ENCODE measurements at places on chromosomes 2 and 18.

GRCh38 chr2:147538088-147538487 is 306.7 kb upstream of the ACVR2A start:
- no peak for DNase-seq

DNA sequence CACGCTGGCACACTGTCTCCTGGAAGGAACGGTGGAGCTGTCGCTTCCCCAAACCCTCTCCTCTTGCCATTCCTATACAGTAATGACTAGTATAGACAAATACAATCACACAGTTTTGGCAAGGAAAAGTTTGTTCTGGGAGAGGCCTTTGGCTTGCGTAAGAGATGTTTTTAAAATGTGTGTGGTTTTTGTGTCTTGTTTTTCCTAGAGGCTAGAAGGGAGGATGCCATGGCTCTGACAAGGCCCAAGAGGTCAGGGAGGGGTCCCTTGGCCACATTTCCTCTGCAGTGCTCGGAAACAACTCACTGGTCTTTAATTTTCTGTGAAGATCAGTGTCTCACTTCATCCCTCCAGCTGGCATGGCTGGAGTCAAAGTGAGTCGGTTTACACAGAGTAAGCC is 195.9 kb downstream of the SH3RF3 start:
- no peak for DNase-seq

- DNase-seq = no peak
Measured at GRCh38 chr2:24228470-24228869, 53.6 kb downstream of the FAM228A start.

DNA sequence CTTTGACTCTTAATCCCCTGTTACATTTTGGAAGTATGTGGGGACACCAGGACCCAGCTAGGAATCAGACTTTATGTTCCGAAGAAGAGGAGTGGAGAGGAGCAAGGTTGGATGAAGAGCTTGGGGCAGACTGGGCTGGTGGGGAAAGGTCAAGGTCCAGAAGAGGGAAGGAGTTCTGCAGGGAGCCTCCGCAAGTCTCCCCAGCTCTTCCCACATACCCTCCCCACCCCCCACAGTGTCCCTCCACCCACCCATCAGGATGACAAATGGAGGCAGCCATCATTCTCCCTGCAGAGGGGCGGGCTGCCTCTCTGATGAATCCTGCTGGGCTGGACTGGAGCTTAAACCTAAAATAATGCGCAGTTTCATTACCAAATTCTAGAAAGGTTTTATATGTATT is 77.2 kb downstream of the ACKR3 start:
- DNase-seq = no peak

GRCh38 chr2:159153463-159153862 is 133.0 kb downstream of the WDSUB1 start:
- DNase-seq = no peak

DNA sequence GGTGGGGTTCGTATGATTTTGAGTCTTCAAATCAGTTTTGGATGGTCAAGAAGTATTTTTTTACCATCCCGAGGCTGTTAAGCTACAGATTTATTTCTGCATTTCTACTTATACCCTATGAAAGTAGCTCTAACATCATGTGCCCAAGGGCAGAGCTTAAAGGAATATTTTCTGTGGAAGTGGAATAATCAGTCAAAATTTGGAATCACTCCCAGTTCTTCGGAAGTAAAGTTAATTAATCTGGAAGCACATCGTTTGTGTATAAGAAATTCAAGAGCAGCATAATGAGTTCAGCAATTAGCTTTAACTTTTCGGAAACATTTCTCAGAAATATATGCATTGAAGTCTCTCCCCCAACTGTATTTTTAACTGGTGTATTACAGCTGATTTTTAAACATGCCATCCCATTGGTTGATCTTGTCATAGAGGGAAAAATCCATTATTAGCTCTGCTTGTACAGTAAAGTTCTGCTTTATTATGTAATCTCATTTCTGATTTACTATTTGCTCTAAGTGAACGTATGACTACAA is 510.1 kb downstream of the DCC start:
- no peak for DNase-seq

GRCh38 chr2:235325151-235325550 is 168.7 kb upstream of the AGAP1 start:
- no peak for DNase-seq

- no peak for DNase-seq
Measured at GRCh38 chr18:433960-434359, 66.5 kb downstream of the COLEC12 start.

DNA sequence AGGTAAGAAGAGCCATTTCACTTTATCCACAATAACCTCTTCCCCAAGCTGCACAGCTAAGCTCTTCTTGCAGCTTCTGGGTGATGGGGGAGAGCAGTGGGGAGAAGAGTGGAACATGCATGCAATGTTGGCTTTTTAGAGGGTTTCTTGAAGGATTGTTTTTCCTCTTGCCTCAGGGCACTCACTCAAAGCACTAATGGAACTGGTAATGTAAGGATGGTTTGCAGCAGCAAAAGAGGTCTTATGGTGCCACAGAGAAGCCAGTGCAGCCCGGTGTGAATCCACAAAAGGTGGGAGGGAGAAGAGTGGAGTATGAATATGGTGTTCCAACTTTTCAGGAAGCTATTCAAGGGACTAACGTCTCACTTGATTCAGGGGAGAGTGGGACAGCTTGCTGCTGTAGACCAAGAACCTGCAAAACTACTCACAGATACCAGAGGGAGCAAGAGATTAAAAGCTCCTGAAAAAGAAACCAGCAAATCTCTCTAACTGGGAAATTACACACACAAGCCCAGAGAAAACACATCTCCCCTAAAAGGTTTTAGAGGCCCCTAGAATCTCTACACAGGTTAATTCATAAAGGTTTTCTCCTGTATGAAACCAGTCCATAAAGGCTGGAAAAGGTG is 116.4 kb downstream of the CHN1 start:
- no peak for DNase-seq

DNA sequence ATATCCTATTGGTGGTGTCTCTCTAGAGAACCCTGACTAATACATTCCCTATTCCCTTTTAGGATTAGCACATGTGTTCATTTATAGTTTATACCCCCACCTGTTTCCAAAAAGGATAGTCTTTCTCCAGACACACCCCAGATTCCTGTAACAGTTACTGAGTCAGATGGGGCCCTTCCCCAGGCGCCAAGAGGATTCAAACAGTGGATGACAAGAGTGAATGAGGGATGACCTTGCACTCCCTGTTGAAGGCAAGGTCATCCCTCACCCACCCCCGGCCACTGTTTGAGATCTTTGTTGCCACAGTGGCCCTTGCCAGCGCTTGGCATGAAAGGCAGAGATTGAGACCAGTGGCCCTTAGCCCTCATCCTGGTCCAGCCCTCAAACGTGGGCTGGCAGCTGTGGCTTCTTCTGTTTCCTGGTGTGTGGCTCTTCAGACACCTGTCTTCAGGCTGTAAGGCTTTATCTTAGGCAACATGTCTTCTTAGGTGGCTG is 15.3 kb upstream of the REEP1 start:
- DNase-seq = no peak

DNA sequence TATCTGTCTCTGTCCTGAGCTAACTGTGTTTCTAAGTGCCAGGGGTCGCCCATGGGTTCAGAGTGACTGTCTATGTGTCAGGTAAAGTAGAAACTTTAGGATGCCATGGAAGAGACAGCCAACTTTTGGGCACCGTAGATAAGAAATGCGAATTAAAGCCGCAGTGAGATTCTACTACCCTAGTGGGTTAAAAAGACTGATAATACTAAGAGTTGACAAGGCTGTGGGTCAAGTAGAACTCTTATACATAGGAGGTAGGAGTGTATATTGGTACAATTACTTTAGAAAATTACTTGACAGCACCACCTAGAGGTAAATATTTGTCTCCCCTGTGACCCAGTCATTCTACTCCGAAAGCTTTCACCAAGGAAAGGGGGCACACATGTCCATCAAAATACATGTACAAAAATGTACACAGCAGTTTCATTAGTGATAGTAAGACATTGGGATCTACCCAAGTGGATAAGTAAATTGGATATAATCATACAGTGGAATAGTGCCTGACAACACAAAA is 371.3 kb downstream of the SLC4A3 start:
- DNase-seq = no peak

DNA sequence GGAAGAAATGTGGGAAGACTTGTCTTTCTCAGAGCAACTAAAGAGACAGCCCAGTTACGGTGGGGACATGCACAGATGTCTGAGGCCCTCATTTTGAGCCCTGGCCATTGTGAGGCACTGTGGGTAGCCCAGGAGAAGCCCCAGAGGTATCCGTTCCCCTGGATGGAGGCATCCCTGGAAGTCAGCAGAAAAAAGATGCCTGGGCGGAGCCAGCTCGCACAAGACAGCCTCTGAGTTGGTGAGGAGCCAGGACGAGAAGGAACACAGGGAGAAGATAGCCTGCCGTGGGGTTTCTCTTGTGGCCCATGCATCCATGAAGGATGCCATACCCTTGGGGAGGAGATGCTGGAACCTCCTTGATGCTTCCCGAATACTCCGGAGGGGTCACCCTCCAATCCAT is 56.9 kb upstream of the SEMA4C start:
- no peak for DNase-seq

DNA sequence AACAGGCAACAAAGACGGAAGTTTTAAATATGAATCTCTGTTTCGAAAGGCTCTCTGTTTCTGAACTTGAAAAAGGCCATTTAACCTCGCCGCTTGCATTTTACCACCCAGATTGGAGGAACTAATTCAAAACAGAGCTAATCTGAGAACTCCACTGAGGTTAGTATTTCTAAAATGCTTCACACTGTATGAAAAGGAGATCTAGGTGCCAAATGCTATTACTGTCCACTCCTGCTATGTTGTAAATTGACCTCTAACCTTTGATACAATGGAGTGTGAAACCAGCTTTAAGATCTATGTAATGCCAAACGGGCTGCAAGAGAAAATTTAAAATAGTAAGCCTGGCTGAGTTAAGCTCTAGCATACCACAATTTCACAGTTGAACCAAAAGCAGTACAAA is 364.5 kb downstream of the IRS1 start:
- DNase-seq = no peak

DNA sequence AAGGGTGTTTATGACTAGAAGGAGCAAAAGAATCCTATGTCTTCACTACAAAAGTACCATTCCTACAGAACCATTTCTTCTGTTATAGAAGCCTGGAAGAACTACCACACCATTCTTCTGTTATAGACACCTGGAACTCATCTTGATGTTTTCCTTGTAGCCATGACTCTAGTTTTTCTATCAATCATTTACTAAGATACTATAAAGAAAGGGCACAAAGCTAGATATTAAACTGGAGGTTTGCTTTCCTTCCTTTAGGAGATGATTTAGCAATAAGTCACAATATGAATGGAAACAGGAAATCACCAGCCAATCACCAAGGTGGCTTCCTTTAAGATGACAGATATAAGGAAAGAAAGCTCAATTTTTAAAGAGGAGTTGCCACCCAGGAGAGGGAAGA is 100.3 kb upstream of the NEUROD1 start:
- no peak for DNase-seq

DNA sequence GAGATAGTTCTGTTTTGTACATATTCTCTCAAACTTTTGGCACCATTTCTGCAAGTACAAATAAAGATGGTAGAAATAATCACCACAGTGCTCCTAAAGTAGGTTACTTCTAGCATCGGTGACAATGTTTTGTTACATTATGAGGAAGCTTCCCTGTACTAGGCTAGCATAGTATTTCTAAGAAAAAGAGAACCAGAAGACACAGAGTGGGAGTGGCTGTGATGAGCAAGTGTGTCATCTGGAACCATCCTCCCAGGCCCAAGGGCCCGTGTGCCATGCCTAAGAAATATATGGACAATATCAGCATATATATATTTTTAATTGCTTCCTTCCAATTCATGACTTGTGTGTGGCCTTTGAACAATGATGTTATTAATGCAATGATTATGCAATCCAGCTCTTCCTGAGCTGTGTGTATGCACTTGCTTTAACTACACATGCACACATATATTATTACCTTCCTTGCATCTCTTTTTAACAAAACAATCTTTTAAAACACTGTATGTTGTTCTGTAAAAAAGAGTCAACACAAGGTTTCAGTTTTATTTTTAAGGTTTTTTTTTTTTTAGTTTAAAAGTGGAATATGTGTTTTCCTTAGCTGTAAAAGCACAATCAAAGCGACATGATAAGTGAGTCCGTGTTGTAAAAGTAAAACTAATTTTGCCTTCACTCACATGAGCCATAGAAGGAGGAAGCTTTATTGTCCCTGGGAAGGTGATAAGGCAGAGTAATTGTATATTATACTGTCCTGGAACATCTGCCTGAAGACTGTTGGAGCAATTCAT is 303.9 kb downstream of the ZNF407 start:
- no peak for DNase-seq

DNA sequence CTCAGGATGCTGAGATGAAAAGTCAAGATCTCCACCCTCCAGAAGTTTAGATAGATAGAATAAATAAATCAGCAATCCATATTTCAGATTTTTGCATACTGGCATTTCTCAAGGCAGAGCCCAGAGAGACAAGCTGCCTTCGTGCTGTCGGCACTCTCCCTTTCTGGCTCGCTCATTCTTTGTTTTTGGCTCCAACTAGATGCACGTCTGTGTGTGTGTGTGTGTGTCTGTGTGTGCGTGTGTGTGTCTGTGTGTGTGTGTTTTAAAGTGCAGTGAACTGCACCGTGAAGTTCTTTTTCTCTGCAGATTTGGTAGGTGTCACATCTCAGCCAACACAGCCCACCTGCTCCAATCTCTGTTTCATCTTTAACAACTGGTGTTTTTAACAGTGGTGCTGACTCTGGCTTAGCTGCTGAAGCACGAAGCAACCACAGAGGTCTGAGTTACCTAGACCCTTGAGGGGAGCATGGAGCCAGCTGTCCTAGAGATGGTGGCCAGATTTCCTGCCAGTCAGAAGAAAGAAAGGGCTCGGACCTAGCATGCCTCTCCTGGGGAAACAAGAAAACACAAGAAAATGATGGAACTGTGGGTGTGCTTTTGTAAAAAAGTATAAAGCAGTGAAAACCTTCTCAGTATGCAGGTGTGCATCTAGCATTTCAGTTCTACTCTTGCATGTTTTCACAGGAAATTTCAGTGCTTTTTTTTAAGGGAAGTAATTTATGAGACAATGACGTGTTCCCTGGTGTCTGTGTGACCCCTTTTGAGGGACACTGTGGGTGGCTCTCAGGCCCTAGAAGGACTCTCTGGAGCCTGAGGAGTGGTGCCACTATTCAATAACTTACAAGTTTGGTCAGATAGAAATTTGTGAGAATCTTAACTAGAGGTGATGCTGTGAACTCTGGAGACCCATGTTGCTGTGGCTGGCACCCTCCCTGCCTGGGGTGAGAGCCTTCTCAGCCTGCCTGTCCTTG is 364.3 kb downstream of the RNF144A start:
- no peak for DNase-seq

DNA sequence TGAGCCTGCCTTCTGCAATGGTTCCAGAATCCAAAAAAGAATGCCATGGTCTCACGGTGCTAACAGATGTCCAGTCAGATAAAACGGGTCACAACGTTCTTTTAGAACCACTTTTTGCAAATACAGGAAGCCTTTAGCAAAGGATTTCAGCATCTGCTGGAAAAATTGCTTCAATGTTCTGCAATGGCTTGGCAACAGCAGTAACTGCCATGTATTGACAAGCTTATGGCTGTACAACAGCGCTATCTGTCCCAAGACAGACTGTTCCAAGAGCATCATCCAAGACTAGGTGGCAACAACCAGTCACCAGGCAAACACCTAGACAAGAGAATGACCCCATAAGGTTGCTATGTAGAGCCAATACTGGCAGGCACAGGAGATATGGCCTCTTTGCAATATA is 37.6 kb upstream of the RIOK3 start:
- no peak for DNase-seq

Data from activated CD4-positive, alpha-beta T cell treated with anti-CD3 and anti-CD28 coated beads, Interleukin-2, amount 50 U/mL, for 1 hour (primary cell).